ENCODE measurements at places on chromosomes 5 and 9.

- no peak for DNase-seq
These were observed 159.3 kb downstream of the TMC1 start for GRCh38 chr9:72680593-72681282.

- no peak for DNase-seq
These were observed 16.9 kb upstream of the ADRA1B start for GRCh38 chr5:159899067-159900049.

DNA sequence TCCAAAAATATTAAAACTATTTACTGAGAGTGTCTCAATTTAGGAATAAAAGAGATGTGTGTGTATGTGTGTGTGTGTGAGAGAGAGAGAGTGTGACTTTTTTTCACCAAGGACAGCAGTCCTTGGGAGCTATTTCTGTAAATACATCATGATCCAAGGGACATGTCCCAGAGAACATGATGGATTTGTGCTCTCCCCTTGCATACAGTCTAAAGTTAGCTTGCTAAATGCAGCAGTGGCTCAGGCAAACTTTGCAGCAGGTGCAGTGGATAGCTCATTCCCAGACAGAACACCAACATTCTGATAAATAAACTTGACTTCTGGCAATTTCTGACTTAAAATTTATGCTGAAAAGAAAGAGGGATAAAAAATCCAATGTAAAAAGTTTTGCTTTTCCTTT, 55.4 kb upstream of the SGCD start:
- DNase-seq = no peak

DNA sequence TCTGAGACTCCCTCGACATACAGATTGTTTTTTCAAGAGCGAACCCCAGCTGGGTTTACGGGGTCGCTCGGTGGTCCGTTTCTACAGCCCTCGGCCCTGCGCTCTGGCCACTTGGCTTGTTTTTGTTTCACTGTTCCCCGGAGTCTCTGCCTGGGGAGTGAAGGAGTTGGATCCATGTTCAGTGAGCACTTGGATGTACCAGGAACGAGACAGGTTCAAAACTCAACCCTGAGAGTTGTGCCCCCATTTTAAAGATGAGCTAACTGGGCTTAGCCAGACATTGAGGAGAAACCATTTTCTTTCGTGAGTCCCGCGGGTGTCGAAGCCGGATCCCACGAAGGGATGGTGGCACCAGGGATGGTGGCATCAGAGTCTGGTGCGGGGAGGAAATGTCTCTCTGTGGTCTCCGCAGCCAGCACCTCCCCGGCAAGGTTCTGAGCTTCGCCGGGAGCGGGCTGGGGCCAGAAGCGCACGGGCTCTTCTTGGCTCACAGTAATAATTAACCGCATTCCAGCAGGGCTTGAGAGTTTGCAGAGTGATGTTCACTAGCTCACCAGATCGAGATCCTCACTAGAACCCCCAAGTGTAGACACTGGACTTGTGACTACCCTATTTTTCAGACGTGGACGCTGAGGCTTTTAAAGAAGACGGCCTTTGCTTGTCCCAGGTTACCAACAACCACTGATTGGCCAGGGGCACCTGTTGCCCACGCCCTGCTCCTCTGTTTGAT, 1.0 kb downstream of the MSX2 start:
- no peak for DNase-seq

Measured in activated naive CD4-positive, alpha-beta T cell treated with Interleukin-2 at 50 U/mL for 16 hours (primary cell).